ENCODE measurements at places on chromosomes 2 and 18.

- peak; percentile 66 for DNase-seq
Observed at GRCh38 chr18:22544626-22545025, 126.9 kb upstream of the CTAGE1 start.

- no peak for DNase-seq
Observed at GRCh38 chr2:136051001-136051724, 65.7 kb upstream of the DARS1 start.

DNA sequence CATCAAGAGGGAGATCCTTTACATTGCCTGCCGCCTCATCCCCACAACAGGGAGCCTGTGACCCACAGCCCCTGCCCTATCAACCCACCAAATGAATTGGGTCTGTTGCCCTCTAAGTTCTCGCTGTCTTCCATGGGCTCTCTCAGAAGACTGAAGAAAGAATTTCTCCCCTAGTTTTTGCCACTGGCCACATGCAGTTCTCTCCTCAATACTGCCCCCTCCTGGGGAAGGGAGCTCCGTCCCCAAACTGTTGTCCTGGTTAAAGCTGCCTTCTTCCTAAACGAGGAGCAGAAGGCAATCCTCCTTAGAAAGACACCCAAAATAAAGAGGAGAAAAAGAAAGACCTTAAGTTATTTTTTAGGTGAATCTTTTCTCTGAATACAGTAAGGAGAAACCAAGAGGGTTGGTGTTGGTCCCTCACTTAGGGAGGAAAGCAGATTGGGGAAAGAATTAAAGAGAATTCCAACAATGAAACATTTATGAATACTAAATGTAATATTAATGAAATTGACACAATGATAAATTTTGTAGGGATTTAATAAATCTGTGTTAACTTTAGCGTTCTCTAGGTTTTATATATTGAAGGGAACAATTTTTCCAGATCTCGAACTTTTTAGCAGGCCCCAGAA lies 31.1 kb upstream of the SATB2 start:
- peak; percentile 70 for DNase-seq

GRCh38 chr18:58125183-58125582 lies 81.2 kb downstream of the NEDD4L start:
- DNase-seq = peak; percentile 9

- DNase-seq = no peak
Observed at GRCh38 chr2:118699447-118700175, 147.8 kb downstream of the EN1 start.

DNA sequence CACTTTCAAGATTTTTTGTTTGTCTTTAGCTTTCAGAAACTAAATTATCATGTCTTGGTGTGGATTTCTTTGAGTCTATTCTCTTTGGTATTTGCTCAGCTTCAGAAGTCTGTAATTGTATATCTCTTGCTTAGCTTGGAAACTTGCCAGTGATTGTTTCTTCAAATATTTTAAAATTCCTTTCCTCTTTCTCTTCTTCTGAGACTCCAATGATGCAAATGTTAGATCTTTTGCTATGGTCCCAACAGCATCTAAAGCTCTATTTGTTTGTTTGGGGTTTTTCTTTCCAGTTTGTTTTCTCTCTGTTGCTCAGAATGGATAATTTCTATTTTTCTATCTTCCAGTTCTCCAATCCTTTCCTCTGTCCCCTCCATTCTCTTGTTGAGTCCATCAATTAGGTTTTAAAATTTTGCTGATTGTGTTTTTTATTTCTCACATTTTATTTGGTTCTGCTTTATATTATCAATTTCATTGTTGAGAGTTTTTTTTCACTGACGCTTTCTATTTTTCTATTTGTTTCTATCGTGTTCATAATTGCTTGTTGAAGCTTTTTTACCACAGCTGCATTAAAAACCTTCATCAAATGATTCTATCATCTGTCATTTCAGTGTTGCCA lies 81.5 kb upstream of the DAPL1 start:
- DNase-seq = peak; percentile 14

GRCh38 chr2:190425883-190426658 lies 17.9 kb downstream of the MFSD6 start:
- no peak for DNase-seq

DNA sequence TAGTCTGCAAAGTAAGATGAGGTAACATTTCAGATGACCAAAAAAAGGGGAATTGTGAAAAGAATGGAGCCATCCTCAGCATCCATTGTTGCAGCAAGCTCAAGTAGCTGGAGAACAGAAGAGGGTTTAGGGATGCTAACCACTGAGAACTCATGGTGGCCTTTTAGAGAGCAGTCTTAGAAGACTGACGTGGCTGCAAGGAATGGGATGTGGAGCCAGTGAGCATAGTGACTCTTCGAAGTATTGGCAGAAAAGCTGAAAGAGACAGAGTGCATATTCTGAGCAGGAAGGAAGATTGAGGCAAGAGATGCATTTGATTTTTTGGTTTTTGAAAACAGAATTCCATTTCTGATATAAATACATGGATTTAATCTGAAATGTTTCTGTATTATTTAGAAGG lies 151.2 kb downstream of the UBE2E3 start:
- DNase-seq = no peak

DNA sequence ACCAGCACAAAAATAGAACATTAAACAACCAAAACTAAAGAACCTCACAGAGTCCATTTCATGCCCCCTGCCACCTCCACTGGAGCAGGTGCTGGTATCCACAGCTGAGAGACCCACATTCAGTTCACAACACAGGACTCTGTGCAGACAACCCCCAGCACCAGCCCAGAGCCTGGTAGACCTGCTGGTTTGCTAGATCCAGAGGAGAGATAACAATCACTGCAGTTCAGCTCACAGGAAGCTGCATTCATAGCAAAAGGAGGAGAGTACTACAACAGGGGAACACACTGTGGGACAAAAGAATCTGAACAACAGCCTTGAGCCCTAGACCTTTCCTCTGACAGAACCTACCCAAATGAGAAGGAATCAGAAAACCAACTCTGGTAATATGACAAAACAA lies 326.7 kb downstream of the METTL4 start:
- DNase-seq = no peak

DNA sequence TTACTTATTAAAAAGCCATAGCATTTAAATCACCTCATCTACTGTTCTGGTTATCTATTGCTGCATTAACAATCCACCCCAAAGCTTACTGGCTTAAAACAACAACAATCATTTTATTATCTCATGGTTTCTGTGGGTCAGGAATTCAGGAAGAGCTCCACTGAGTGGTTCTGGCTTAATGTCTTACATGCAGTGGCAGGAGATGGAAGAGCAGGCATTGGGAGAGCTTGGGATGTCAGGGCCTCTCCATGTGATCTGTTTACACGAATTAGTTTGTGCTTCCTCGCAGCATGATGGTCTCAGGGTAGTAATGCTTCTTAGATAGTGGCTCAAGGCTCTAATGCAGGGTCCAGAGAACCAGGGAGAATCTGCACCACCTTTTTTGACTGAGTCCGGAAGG lies 14.4 kb upstream of the REL start:
- no peak for DNase-seq

GRCh38 chr2:238331916-238332315 lies 11.6 kb downstream of the TRAF3IP1 start:
- no peak for DNase-seq

DNA sequence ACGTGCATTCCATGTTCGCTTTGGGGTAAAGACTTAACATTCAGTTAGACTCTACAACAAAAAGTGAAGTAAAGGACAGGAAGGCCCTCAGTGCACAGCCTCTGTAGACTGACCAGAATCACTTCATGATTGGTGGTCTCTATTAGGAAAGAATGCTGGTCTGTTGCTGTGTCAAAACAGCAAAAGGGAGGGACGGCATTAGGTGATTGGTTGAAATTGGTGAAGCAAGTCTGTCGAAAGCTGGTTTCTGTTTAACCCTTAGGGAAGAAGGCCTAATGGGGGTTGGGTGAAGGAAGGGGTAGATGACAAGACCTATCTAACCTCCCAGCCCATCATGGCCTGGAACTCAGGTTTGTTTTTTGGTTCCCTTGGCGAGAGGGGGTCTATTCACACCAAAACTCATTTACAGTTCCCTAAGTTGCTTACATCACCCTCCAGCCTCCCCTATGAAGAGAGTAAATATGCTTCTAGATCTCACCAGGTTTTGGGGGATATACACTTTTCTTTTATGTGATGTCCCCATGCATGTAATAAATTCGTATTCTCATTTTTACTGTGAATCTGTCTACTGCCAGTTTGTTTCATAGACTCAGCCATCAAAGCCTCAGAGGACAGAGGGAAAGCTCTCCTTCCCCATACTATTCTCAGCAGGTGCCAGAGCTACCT lies 65.6 kb downstream of the TMEM17 start:
- DNase-seq = no peak

Data from GM23248 (cell line).